Caki2 (cell line): ENCODE measurements at places on chromosomes 3 and 15. TPM values are rescaled to one million over a fixed set of nuclear protein-coding genes. Genes with fewer than 3 reads are reported as not detected.
A peak's percentile ranks its signal among the peaks of the same experiment; 100 is the strongest.

- no peak for DNase-seq
Measured at GRCh38 chr3:181052256-181052655, 62.7 kb upstream of the DNAJC19 start.

- DNase-seq = no peak
Measured at GRCh38 chr3:43448098-43448497, 161.8 kb downstream of the SNRK start.

DNA sequence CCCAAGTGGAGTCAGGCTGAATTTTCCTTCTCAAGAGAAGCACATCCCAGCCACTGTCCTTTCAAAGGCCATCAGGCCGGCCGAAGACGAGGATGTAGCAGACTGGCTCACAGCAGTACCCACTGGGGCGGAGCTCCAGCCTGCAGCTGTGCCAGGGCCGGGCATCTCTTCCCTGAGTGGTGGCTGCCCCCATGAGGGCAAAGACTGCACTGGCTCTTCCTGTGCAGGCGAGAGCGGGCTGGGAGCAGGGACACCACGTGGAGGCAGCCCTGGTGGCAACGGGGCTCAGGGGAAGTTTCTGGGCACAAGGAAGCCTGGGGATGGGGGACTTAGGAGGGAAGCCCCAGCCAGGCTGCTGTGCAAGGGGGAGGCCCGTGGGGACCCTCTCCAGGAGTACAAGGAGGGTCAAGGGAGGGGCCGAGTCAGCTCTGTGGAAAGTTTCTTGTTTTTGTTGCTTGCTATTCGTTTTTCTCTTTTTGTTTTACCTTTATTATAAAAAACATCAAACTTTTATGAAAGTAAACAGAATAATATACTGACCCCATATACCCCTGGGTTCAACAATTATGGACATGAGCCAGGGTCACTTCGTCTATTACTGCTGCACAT, 66.1 kb downstream of the RPN1 start:
- peak; percentile 40 for DNase-seq

DNA sequence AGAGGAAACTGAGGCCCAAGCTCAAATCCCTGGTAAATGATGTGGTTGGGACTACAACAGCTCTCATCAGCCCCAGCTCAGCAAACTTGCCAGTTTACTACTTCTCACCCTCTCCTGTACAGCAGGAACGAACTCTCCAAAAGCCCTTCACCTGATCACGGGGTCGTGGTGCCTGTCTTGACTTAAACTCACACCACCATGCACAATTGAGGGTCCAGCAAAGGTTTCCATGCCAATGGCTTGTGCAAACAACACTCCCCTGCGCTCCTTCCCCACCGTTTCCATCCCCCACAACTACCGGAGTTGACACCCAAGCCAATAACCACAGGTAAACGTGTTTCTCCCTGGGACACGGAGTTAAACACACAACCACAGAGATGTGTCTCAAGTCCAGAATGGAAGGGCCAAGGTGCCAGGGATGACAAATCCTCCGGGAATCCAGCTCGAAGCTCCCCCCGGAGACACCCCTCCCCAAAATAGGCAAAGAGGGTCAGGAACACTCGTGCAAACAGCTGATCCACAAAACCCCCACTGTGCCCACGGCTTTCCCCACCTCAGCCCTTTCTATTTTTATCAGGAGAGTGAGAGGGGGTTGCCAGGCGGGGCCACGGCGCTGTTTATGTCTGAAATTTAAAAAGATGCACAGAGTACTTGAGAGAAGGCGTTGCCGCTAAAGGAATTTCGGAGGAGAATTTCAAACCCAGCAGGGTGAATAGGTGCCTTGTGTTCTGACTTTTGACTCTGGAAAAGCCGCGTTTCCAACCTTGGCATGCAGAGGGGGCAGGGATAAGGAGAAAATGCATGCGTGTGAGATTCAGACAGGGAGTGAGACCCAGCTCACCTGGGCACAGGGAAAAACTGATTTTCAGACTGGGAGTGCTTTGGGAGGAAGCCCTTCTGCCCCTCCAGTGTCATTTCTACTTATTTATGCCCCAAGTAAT, 10.6 kb upstream of the ACAN start:
- DNase-seq = no peak

GRCh38 chr3:138434276-138434874, at the start of gene ESYT3:
Gene ESYT3, plus strand, starts transcription at chr3:138434616. Its CDS starts 183 bp downstream, at chr3:138434799.
- peak; percentile 37 for DNase-seq

DNA sequence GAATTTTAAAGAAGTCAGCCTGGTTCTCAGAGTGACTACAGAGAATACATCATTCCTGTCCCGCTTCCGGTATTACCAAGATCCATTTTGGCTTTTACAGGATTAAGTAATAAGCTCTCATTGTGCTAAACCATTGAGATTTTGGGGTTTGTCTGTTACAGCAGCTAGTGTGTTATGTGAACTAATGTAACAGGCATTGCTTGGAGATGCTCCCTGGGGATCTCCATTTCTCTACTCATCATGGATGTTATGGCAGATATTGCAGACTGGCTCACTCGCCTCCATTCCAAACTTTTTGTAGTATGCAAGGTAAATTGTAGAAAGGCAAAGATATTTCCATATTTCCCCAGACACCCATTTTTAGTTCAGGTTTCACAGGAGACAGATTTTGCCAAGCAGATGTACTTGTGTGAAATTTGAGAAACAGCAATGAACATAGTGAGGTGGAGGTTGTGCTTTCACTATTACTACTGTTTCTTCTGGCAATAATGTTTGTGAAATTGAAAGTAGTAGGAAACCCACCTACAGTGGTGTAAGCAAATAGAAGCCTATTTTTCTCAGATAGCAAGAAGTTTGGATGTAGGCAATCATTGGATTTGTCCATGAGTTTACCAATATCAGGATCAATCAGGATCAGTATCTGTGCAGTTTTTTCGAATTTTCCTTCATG, 177.1 kb upstream of the GALNT15 start:
- no peak for DNase-seq

DNA sequence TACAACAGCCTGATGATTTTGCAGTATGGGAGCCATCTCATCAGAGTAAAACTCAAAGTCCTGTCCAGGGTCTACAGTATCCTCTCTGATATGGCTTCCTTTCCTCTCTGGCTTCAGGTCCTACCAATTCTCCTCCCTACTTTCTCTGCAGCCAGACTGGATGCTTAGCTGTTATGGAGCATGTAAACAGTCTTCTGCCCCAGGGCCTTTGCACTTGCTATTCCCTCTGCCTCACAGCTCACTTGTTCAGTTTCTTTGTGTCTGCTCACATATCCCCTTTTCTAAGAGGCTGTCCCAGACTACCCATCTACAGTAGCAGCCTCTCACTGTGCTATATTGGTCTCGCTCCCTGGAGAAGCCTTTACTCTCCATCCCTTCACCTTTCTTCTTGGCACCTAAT, 62.2 kb downstream of the TLNRD1 start:
- no peak for DNase-seq

- no peak for DNase-seq
Measured at GRCh38 chr3:100117093-100117492, 2.8 kb upstream of the FILIP1L start.

DNA sequence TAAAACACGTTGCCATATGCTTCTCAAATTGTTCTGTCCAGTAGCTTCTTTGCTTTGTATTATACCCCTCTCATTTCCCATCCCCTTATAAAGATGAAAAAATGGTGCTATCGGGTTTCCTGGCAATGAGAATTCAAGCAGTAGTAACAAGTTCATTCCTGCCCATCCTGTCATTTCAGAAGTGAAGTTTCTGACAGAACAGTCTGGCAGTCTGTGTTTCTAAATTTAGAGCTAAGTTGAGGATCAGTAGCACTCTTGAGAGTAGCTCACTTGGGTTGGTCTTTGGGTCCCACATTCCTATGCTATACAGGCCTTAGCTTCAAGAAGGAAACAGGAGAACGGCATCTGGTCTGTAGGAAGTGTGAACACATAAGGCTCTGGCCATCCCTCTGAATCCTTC, 134.6 kb downstream of the GHSR start:
- DNase-seq = no peak

- no peak for DNase-seq
Measured at GRCh38 chr3:118097226-118097625, 937.4 kb downstream of the IGSF11 start.

GRCh38 chr15:53681056-53681455, 78.4 kb downstream of the WDR72 start:
- DNase-seq = no peak

DNA sequence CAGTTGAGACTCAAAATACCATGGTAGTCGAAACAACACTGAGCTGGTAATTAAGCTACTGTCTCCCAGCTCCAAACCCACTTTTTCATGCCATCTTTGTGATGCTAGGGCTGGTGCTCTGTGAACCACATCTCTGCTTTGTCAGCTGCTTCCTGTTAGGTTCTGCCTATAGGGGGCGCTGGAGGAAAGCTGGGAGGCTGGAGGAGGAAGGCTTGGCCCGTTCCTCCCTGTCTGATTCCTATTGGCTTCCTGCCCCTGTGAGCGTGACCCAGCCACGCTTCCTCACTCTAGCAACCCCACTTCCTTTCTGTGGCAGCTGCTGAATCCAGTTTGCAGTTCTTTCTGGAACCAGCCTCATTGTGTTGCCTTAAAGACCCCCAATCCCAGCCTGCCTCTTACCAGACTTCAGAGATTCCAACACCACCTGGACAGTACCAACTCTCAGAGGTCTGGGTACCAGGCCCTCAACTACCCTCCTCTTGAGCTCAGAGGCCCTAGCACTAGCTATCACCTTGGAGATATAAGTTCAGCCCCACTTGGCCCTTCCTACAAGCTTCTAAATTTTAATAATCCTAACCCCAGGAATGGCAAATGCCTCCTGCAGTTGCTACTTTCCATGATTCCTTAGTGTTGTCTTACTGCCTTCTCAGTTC, 120.9 kb downstream of the ERC2 start:
- no peak for DNase-seq

DNA sequence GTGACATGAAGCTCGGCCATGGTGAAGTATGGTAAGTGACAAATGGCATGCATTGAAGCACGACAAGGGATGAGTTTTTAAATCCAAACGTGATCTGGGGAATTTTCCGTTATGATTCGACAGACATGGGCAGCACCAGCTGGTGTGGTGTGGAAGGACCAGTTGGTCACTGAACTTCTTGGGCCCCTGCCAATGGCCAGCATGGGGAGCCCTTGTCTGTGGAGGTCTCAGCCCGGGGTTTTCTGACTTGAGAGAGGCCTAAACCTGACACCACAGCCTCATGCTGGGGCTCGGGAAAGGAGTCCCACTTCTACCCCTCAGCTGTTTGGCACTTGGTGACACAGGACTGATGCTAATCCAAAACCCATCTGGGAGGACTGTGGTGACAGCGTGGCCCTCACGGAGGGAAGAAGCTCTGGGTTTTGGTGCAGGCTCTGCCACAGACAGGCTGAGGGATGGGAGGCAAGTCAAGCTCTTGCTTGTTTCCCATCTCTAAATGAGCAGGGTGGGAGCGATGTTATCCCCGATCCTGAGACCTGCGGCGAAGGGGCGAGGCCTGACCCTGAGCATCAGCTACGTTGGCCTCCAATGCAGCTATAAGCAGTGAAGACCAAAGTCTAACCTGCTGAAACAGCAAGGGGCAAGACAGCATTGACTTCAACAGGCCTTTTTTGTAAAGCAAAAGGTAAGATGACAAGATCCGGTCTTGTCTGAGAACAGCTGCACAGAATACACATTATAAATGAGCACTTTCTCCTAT, 69.5 kb downstream of the ATP1B3 start:
- DNase-seq = peak; percentile 45

DNA sequence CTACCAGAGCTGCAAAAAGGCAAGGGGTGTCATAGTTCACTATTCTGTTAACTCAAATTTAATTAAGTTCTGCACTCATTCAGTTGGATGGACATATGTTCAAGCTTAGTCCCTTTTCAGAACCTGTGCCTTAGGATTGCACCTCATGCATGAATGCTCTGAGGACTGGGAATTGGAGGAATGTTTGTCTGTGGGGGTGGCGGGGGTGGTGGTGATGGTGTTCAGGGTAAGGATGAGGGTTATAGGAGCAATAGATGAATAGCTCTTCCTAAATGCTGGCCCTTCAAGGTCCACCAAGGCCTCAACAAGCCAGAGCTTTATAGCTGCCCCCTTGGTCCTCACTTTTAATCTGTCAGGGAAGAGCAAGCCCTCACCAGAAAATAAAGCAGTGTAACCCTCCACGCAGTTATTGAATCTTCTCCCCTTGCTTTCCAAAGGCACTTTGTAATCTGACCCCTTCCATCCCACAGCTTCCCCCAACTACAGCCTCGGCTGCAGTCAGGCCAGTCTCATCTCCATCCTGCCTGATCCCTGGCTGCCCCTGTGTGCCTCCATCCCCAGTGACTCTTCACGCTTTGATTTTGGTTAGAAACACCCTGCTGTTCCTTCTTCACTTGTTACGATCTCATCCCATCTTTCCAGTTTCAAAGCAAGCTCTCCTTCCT, 221.6 kb upstream of the LMCD1 start:
- DNase-seq = no peak

DNA sequence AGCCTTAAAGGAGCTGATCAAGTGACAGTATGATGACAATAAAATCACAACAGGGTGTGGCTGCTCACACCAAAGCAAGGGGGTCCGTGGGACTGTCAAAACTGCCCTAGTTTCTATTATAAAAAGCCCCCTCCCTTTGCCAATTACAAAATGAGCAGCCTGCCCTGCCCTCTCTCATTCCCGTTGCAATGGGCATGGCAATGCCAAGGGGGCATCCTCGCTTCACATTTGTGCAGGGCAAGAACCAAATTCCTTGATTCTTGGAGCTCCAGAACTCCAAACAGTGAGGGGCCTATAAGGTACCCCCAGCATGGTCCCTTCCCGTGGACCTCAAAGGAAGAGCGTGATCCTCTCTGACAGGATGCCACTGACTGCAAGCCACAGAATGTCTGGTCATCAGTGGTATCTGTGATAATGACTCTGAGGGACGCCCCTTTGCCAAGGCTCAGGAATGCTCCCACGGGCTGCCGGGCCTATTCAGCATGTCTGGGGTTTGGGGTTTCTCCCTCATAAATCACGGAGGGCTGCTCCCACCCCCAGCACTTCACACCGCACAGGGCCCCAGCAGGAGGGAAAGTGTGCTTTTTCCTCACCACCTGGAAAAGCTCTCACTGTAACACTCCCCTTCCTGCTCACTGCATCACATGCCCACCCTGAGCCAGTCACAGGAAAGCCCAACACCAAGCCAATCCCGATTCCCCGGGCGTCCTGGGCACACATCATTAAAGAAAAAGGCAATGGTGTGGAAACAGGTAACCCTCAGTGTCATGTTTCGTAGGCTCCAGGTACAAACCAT, 105.1 kb upstream of the TRPM1 start:
- DNase-seq = no peak

RGMA gene
- 0.03 and 0.78 TPM in 2 replicates for total RNA-seq

PLSCR4 gene
- 5.6 and 7.1 TPM in 2 replicates for total RNA-seq

MINDY4B gene
- not detected in 2 replicates for total RNA-seq

VWA5B2 gene
- total RNA-seq = 0.57 and 5.7 TPM in 2 replicates

PAQR5 gene
- 48.3 and 50.0 TPM in 2 replicates for total RNA-seq

MASP1 gene
- total RNA-seq = not detected in 2 replicates

SETMAR gene
- 7.8 and 10.5 TPM in 2 replicates for total RNA-seq
